Activated CD8-positive, alpha-beta memory T cell treated with anti-CD3 and anti-CD28 coated beads for 1 hour (primary cell): ENCODE measurements at places on chromosomes 13 and 19.

DNA sequence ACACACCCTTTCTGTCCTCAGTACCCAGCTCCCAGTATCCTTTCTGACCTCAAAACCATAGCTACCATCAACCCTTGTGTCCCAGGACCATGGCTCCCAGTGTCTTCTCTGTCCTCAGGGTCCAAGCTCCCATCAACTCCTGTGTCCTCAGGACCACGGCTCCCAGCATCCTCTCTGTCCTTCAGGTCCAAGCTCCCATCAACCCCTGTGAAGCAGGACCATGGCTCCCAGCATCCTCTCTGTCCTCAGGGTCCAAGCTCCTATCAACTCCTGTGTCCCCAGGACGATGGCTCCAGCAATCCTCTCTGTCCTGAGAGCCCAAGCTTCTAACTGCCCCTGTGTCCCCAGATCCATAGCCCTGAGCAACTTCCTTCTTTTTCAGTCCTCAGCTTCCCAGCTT lies 1.7 kb upstream of the CADM4 start:
- no peak for DNase-seq

- no peak for DNase-seq
Measured at GRCh38 chr13:111247552-111247951, 72.9 kb upstream of the TEX29 start.

DNA sequence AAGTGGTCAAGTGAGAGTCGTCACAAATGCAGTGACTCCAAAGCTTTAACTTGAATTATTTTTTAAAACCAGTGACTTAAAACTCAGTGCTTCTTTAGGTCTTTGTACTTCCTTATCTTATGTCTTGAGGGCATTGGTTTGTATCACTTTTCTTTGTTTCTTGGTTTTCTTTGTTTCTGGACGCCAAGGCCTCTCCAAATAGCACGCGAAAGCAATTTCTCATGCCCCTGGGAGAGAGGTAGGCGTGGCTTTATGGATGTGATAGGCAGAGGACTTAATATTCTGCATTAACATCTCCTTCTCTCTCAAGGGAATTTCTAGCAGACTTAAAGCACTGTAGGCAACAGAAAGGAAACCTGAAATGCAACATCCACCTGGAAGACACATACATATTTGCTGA lies 20.6 kb downstream of the UBE2L5 start:
- DNase-seq: no peak

DNA sequence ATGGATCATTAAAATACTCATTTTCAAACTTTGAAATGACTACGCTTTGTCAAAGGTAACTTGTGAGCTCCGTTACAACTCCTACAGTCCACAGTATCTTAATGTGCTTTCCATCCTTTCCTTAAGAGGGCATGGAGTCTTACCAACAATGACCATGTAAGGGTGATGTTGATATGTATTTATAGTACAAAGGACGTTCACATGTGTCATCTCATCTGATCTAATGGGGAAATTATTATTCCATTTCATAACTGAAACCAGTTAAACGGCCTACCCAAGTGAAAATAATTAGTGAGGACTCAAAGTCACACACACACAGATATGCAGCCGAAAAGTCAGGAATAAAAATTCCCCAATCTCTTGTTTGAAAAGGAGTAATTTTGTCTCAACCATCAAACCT lies 9.6 kb downstream of the USP12 start:
- no peak for DNase-seq

- DNase-seq: no peak
Measured at GRCh38 chr13:29763436-29764180, 86.8 kb downstream of the UBL3 start.

GRCh38 chr13:44971656-44972595 lies 17.3 kb downstream of the NUFIP1 start:
- DNase-seq: no peak

GRCh38 chr19:56748378-56748777 lies 76.8 kb upstream of the ZNF835 start:
- no peak for DNase-seq

DNA sequence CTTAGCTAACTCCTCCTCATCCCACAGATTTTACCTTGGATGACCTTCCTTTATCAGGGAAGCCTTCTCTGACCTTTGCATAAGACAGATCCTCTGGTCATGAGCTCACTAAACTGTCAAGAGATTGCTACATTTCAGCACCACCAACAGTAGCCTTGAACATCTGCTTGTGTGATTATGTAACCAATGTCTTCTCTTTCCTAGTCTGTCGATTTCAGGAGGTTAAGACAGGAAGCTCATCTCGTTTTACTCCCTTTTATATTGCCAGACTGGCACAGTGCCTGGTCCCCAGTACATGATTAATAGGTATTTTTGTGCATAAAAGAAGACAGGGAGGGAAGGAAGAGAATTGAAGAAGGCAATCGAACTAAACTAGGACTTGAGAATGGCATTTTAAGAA lies 1697.7 kb downstream of the EFNB2 start:
- no peak for DNase-seq

- DNase-seq: no peak
Measured at GRCh38 chr13:113357529-113357928, 6.4 kb downstream of the GRTP1 start.

- DNase-seq: no peak
Measured at GRCh38 chr13:84118839-84119409, 236.7 kb upstream of the SLITRK1 start.

DNA sequence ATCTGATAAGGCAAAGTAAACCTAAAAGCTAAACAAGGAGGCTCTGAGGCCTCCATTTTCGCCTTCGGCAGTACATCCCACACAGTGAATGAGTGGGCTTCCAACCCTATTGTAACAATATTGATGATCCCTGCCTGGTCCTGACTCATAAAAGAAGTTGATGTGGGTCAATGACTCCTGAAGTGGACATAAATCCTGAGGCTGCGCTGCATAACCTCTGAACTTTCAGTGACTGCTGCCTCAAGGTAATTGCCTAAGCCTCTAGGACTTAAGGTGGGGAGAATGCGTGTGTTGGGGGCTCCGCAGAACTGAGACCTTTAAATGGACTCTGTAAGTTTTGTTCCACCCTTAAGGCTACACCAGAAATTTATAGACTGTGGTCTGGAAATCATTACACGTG lies 42.6 kb downstream of the SIAH3 start:
- no peak for DNase-seq

DNA sequence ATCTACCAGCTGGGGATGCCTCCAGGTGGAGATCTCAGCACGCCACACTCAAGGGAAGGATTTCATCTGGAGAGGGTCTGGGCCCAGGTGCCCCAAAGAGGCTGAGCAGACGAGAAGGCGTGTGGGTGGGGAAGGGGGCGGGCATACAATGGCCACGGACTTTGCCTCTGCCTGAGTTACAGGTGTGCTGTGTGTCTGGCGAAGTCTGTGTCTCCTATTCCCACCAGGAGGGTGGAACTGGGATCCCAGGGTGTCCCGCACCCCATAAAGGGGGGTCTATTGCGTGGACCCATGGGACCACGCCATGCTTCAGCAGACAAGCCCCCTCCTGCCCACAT lies 3.6 kb downstream of the TLE2 start:
- DNase-seq: no peak

- no peak for DNase-seq
Measured at GRCh38 chr13:24234200-24234915, 73.8 kb downstream of the SPATA13 start.

DNA sequence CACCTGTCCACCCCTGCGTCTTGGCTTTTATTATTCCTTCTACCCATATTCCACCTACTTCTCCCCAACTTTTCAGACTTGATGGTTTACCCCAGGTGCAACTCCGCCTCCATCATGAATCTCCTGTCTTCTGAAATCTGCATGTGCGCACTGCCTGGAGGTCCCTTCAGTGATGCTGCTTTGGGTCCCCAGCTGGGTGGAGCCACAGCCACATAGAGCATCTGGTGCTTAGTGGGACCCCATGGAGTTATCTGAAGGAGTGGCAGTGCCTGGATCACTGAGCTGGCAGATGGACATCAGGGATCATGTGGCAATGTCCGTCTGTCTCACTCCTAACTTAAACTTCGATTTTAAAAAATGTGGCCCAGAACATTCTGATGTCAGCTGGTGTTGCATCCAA lies 13.5 kb downstream of the ZNF536 start:
- DNase-seq: no peak

GRCh38 chr13:65584126-65584525 lies 1646.0 kb downstream of the PCDH9 start:
- no peak for DNase-seq

DNA sequence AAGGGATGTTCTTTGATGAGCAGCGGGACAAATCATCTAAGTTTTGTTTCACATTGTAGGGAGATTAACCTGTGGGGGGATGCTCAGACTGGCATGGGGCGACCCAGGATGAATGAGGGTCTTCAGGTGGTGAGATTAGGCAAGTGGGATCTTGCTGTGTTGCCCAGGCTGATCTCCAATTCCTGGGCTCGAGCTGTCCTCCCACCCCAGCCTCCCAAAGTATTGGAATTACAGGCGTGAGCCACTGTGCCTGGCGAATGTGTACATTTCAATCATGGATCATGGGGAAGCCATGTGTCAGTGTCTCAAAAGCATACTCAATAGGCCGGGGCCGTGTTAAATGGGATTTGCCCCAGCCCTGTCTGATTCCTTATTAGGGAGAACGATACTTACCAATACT lies 8.1 kb downstream of the SLC25A42 start:
- DNase-seq: no peak

DNA sequence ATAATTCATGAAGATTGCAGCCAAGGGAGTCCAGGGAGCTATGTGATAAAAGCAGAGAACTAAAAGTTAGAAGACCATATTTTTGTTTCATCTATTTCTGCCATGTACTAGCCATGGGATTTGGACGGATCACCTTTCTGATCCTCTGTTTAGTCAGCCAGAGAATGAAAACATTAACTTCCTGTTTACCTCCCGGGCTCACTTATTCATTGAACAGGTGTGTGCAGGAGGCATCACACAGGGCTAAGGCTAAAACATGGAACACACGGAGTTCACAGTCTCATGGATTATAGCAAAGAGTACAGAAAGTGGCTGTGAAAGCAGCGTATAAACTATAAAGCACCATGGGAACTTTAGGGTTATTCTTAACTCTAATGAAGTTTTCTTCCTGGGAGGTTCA lies 96.8 kb downstream of the GPR12 start:
- DNase-seq: no peak

DNA sequence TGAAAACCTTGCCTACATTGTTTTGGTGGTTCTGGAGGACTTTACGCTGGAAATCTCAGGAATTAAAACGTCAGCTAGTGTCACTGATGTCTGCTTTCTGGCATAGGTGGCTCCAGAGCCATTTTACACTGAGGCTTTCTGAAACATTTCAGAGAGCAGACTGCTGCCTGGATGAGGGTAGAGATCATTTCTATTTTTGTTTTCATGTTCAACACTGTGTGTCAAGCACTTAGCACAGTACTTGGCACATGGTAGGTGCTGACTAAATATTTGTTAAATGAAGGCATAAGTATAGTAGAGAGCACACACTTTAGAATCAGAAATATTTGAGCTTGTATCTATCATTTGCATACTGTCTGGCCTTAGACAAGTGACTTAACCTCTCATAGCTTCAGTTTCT lies 59.1 kb upstream of the FRY start:
- no peak for DNase-seq

- no peak for DNase-seq
Measured at GRCh38 chr13:47000165-47000564, 103.3 kb upstream of the HTR2A start.
